ENCODE measurements at places on chromosomes 5 and 9. TPM values are rescaled to one million over a fixed set of nuclear protein-coding genes. Genes with fewer than 3 reads are reported as not detected.

SYNPO gene
- total RNA-seq, result 49.3 TPM

SLC36A3 gene
- total RNA-seq, result not detected

PLPP7 gene
- 0.39 TPM for total RNA-seq

UNC5A gene
- not detected for total RNA-seq

DNLZ gene
- 28.9 TPM for total RNA-seq

PCDHA7 gene
- not detected for total RNA-seq

IFNA13 gene
- total RNA-seq, result not detected

GABRA1 gene
- total RNA-seq, result not detected

AJM1 gene
- total RNA-seq, result 1.6 TPM

KCNN2 gene
- total RNA-seq, result not detected

ODF2 gene
- 45.7 TPM for total RNA-seq

NCS1 gene
- 0.24 TPM for total RNA-seq

Data from activated B cell treated with CpG ODN at 0.5 μM for 24 hours (primary cell).